SIG-M5 (cell line): ENCODE measurements at places on chromosomes 12 and 14.

- DNase-seq: no peak
These were observed 31.9 kb upstream of the ACSM4 start for GRCh38 chr12:7271893-7272514.

DNA sequence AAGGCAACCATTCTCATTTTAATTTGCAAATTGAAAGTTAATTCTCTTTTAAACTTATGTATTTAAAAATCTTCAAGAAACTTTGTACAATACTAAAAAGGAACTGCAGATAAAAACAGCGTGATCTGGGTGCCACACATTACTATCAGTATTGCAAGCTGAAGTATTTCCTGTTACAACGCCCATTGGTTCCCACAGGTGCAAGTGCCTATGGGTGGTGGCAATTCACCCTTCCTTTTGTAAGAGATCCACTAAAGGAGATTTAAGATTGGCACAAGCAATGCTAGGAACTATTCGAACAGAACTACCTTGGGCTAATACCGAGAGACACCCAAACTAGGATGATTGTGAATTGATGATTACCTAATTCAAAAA is 13.2 kb downstream of the TAOK3 start:
- no peak for DNase-seq

- no peak for DNase-seq
These were observed 1.3 kb downstream of the CHGA start for GRCh38 chr14:92924247-92924646.

- no peak for DNase-seq
These were observed 460.8 kb downstream of the BCAT1 start for GRCh38 chr12:24488091-24488596.

- no peak for DNase-seq
These were observed 17.1 kb upstream of the ATXN2 start for GRCh38 chr12:111616177-111616623.

DNA sequence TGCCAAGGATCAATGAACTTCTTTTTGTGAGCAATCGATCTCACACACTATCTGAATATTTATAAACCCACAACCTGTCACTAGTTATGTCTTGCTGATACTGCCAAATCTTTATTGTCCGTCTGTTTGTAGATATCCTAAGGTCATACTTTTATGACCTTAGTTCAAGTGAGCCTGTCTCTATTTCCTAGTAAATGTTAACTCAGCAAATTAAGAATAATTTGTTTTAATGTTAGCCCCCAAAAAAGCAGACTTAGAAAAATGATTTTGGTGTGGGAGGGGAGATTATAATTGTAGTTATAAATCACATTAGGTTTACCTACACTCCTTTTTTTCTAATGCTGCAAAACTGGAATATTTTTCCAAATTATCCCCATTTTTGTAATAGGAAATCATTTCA is 9.4 kb downstream of the STYK1 start:
- no peak for DNase-seq

DNA sequence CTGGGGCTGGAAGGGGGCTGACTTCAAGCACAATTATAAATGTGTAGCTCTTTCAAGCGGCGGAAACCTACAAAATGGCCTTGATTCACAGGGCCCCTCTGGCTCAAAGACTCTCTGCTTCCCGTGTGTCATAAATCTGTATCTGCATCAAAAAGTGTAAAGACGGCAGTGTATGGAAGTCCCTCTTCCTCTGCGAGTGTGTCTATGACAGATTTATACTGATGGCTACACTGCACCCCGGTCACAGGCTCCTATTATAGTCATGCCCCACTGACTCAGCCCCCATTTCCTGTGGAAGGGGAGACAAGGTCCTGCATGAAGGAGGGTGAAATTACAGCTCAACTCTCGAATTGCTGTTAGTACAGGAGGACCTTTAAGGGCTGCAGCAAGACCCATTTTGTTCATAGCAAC is 68.6 kb downstream of the HMGA2 start:
- DNase-seq: no peak

DNA sequence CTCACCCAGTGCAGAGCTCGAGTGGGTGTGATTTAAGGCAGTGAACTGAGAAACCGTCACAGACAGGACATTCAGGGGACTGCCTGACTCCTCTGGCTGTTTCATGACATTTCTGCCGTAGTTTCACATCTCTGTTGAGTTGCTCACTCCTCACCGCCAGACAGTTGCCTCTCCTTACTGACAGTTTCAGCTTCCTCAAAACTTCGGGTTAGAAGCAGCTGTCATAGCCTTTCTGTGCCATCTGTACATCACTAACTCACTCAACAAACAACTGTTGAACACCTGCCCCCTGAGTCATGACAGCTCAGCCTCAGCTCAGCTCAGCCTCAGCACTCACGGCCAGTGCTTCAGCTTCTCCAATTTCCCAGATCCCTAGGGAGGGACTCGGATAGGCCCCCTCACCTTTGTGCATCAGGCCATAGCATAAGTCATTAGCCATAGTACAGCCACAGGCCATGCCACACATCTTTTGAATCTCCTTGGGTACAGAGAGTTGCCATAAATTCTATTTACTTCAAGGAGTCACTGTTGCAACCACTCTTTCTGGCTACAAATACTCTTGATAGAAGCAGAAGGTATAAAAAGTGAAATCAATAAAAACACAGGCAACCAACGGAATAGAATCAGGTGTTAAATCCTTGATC is 6.2 kb upstream of the SLC15A4 start:
- DNase-seq: peak; percentile 95

- DNase-seq: no peak
These were observed 138.1 kb upstream of the C14orf180 start for GRCh38 chr14:104441275-104442106.

GRCh38 chr14:66509874-66510273 is 1.9 kb downstream of the GPHN start:
- no peak for DNase-seq

DNA sequence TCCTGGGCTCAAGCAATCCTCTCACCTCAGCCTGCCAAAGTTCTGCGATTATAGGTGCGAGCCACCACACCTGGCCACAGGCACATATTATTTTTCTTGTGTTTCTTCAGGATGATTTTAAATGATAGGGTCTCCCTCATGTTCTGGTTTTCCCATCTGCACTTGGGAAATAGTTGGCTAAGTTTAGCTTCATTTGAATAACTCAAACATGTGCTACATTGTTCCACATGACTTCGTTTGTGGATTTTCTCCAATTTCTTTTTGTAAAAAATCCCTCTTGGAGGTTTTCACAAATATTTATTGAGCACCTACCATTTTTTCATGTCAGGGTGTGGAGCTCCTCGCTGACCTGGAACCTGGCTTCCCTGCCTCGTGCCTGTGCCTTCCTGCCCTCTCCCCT is 55.2 kb upstream of the GNPNAT1 start:
- no peak for DNase-seq

- DNase-seq: no peak
These were observed 26.7 kb upstream of the CFAP54 start for GRCh38 chr12:96462571-96463280.

DNA sequence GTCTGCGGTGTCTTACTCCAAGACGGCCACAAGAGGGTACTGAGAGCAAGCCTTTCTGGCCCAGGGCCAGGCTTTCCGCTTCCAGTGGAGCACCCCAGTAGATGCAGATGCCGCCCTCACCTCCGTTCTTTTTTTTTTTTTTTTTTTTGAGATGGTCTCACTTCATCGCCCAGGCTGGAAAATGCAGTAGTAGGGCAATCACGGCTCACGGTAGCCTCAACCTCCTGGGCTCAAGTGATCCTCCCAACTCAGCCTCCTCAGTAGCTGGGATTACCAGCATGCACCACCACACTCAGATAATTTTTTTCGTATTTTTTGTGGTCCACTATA is 5.6 kb upstream of the LBHD2 start:
- DNase-seq: no peak

DNA sequence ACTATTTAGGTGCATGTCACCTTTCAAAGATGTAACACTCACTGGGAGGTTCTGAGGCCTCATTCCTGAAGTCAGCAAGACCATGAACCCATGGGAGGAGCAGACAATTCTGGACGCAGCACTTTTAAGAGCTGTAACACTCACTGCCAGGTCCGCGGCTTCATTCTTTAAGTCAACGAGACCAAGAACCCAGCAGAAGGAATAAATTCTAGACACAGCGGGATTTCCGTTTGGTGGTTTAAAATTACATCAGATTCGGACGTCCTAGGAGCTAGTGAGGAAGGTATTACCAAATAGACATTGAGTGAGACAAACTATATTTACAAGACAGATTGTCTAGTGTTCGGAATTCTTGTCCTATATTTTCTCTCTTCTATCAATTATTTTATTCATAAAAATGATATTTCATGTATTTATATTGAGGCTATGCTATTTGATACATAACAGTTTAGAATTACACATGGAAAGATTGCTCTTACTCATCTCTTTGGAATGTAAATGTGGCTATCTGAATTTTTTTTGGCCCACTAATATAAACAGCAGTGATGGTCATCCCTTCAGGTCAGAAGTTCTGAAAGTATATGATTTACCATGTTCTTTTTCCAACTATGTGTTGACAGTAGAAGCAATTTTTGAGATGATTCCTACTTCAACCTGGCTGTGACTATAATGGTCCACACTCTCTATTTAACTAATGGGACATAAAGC is 1973.0 kb upstream of the FLRT2 start:
- no peak for DNase-seq

GRCh38 chr14:99760817-99761216 is 32.4 kb upstream of the EML1 start:
- DNase-seq: no peak

GRCh38 chr12:7451756-7452155 is 7.8 kb upstream of the CD163L1 start:
- DNase-seq: no peak

GRCh38 chr14:54148251-54148650 is 191.6 kb upstream of the BMP4 start:
- no peak for DNase-seq

DNA sequence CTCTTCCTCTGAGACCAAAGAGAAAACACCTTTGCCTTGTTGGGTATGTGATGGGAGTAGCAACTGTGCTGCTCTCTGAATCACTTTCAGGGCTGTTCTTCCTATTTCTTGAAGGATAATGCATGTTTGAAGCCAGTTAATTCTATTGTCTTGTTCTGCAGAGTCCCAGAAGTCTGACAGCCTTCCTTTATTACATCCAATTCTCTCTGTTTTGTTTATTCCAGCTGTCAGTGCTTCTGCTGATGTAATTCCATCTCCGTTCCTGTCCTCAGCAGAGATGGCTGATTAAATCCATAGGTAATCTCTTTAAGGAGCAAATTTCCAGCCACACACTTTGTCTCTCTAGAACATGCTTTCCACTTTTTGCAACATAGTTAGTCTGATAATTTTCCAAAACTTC is 59.7 kb downstream of the MGAT4C start:
- DNase-seq: no peak

GRCh38 chr12:46524778-46525177 is 152.2 kb upstream of the SLC38A2 start:
- DNase-seq: no peak

GRCh38 chr12:19014240-19014639 is 115.3 kb upstream of the PLEKHA5 start:
- DNase-seq: no peak

- DNase-seq: no peak
These were observed 151.4 kb downstream of the KTN1 start for GRCh38 chr14:55731311-55731872.

- DNase-seq: no peak
These were observed 55.7 kb downstream of the GALNT8 start for GRCh38 chr12:4775936-4776335.

- DNase-seq: peak; percentile 40
These were observed 61.1 kb downstream of the NCOR2 start for GRCh38 chr12:124506145-124506831.

GRCh38 chr12:56581418-56582145 is 48.5 kb downstream of the BAZ2A start:
- no peak for DNase-seq

- no peak for DNase-seq
These were observed 60.2 kb upstream of the RTRAF start for GRCh38 chr14:51929166-51929565.

DNA sequence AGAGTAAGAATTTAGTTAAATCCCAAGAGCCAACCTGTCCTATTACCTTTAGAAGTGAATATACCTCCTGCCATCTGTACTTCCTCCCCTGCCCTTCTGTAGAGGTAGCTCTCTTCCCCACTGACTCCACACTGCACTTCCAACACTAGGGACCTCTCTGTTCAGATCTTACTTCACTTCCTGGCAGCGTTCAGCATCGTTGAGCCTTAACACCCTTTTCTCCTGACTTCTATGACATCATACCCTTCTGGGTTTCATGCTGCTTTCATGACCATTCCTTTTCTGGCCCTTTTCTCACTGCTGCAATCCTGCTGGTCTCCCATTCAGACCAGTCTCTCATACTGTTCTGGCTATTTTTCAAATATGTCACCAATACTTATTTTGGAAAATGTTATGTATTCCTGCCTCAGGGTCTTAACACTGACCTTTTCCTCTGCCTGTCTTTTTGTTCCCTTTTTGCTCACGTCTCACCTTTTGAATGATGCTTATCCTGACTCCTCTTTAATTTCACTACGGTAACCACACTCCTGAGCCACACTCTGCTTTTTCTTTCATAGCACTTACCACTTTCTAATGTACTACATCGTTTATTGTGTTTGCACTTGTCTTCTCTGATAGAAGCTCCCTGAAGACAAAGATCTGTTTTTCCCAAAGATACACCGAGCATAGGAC is 67.6 kb downstream of the PLEKHA5 start:
- DNase-seq: no peak
